SK-MEL-5 (cell line): ENCODE measurements at places on chromosomes 11 and 22.

GRCh38 chr11:114556135-114556534, 3.5 kb downstream of the NXPE1 start:
- no peak for DNase-seq

DNA sequence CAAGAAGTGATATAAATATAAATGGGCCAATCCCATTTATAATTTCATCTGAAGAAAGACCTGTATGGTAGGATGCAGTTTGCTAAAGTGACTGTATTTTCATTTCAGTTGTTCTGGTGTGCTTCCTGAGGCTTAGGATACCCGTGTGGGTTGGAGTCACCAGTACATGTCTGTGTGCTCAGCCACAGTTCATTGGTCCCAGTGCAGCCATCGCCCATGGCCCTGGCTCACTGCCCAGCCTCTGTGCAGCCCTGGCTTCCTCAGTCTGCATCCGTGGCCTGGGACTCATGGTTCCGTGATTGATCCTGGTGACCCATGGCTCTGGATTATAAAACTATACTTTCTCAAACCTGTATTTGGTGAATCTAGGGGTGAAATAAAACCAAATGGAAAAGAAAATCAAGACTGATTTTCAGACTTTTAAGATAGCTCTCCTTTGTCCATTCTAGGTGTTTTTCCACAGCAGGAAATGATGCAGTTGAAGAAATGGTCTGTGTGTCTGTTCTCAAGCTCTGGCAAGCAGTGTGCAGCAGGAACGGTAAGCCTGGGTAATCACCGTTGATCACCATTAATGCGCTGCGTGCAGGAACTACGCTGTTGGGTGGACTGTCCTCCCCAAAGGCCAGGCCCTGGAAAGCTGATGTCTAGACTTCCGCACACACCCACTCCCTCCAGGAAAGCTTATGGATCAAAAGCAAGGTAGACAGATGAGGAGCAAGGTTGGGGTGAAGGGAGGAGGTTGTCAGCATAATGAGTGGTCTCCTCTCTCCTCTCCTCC, 27.2 kb downstream of the TTC12 start:
- DNase-seq, result no peak

GRCh38 chr11:128625746-128626145, 38.4 kb upstream of the ETS1 start:
- no peak for DNase-seq

DNA sequence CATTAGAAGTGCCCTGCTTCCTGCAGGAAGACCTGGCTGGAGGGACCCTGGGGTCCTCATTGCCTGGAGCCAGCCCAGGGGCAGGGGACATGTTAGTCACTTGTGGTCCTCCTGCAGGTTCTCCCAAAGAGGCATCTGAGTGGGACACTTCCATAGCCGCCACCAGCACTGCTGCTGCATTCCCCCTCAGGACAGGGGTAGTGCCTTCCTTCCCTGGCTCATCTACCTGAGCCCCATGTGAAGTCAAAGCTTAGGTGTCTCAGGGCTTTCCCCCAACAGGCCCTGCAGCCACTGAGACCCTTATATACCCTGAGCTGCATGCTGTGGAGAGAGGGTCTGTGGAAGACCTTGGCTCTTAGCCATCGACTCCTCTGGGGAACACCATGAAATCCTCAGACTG, 45.0 kb upstream of the VPREB1 start:
- DNase-seq, result no peak

- DNase-seq, result no peak
These were observed 50.5 kb downstream of the RBX1 start for GRCh38 chr22:41001722-41002122.

DNA sequence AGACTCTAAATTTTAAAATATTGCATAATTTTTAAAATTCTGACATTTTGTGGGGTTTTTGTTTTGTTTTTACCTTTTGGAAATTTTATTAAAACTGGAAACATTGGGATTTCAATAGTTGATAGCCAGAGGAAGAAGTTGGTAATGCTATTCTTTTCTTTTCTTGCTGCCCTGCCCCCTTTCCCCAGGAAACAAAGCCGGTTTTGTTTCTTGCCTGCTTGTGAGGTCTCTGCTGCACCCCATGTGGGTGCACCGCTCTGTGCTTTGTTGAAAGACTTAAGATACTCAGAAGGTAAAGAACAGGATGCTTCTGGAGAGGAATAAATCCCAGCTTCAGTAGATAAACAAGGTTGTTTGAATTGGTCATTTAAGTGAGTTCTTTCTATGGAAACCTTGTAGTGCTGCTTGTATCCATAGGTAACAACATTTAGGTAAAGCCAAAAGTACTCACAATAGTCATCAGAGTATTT, 87.5 kb downstream of the YAP1 start:
- DNase-seq, result peak; percentile 86

- DNase-seq, result no peak
These were observed 14.1 kb upstream of the B3GNT6 start for GRCh38 chr11:77019976-77020595.

DNA sequence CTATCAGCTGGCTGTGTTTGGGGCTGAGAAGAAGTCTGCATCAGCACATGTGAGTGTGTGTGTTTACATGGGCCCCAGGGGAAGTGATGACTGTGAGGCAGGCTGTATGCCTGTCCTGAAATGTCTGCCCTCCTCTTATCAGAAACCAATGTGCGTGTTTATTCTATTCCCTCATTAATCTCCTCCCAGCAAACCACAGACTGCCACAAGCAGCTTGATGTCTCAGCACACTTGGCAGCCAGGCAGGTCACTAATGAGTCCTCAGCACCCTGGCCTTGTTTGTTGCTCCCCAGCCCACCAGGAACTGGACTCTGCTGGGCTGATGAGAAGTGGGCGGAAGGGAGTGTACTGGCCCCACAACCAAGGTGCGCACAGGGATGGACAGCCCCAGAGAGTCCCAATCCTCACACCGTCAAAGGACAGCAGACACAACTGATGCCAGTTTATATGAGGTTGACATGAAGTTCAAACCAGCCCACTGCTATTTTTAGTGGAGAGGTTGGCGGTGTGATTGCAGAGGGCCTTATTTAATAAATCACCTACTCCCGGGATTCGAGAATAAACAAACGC, 225.8 kb downstream of the ETS1 start:
- DNase-seq, result no peak

- DNase-seq, result no peak
These were observed 67.3 kb downstream of the RSF1 start for GRCh38 chr11:77753230-77753629.

DNA sequence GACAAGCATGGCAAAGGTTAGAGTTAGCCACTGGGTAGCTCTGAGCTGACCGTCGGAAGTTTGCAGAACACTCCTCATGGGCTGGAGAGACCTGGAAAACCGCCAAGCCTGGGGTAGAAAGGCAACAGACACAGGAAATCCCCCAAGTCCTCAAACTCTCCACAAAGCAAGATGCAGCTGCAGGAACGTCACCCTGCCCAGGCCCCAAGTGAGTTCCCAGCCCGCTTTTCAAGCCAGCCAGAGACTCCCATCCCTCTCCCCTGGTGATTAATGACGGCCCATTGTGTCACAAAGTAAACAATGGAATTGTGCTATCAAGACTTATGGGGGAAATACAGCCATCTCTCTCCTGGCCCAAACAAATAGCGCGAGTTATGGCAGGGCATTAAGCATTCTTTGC, 633.0 kb downstream of the TBC1D22A start:
- DNase-seq, result no peak

DNA sequence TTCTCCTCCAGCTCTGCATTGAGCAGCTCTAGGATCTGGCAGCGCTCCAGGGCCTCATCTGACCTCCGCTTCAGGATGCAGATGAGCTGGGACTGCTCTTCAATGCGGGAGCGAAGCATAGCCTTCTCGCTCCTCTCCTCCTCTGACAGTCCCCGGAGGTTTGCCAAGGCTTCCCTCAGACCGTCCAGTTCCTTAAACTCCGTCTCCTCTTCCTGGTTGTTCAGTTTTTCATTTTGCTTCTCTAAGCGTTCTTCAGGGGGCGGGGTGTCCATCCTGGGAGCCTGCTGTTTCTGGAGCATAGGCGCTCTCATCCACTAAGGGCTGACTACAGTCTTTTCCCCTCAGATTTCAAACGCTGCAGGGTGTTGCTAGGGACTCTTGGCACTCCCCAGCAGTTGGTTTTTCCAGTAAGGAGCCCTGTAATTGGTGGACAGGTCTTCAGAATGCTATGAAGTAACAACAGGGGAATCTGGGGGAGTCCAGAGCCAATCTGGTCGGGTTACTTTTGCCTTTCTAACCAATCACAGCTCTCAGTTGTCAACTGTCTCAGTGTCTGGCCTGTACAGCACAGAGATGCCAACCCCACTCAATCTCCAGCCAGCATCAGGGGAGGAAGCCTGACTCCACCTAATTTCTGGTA, at the start of gene CCDC89:
TSS of gene CCDC89 (minus strand) at position 376 of the 640 bp plus-strand sequence. CDS start at position 311, 65 bp downstream.
- peak; percentile 91 for DNase-seq

- DNase-seq, result peak; percentile 20
These were observed 2.5 kb downstream of the CHST1 start for GRCh38 chr11:45662665-45663485.

DNA sequence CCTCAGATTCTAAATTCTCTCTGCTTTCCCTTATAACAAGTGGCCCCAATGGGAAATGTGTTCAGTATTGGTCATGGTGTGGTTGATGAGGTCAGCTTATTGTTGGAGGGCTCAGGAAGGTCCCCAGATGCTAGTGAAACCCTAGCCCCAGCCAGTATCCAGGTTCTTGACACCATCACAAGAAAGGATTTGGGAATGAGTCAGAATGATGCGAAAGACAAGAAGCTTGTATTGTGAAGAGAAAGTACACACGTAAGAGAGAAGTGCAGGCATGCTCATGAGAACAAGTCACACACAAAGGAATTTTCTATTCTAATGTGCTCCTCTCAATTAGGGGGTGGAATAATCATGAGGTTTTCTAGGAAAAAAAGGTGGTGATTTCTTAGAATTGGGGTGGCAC, 34.9 kb upstream of the TRPC6 start:
- DNase-seq, result no peak

- no peak for DNase-seq
These were observed 31.8 kb downstream of the CAPN1 start for GRCh38 chr11:65213322-65214211.

DNA sequence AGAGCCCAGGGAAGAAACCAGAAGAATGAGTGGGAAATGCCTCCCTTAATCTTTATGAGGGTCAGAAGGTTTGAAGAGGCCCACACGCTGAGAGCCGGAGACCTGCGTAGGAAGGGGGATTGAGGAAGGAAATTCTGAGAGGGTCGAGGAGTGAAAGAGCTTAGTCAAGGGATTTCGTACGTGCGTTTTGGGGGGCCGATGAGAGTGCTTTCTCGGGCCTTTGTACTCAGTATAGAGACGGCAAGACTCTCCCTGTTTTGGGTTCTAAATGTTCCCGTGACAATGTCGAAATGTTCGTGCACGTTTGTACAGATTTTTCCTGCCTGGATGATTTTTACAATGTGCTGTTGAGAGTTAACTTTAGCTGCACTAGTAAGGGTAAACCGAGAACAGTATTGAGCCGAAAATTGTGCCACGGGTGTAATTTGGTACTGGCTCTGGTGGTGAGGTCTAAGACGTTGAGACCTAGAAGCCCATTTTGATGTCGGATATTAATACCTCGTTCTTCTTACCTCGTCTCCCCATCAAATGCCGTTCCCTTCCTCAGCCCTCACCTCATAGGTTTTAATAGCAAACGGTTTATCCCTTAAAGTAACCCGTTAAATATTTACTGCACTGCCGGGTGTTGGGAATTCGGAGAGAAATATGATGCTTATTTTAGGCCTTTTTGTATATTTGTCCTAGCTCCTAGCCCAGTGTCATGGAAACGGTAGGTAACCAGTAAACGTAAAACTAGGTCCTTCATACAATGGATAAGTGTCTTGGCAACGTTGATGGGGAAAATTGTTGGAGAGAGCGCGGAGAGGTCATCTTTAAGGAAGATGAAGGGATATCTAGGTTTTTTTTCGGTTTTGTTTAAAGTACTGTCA, 734 bp downstream of the C11orf58 start:
- peak; percentile 16 for DNase-seq

- DNase-seq, result no peak
These were observed 13.7 kb downstream of the RNF141 start for GRCh38 chr11:10526974-10527918.

DNA sequence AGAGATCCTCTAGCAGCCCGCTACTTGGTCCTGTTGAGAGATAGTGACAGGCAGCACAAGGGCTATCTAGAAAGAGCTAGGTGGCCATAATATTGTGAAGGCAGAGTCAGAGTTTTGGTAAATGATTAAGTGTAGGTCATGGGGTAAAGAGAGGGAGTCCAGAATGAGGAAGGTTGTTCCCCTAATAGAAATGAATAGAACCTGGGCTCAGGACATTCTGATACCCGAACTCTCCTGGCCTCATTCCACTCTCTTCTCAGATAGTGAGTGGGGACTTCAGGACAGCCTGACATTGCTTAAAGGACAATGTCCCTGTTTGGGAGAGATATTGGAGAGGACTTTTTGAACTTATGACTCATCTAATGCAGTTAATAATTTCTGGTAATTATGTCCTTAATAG, 20.6 kb downstream of the SLC5A1 start:
- no peak for DNase-seq

DNA sequence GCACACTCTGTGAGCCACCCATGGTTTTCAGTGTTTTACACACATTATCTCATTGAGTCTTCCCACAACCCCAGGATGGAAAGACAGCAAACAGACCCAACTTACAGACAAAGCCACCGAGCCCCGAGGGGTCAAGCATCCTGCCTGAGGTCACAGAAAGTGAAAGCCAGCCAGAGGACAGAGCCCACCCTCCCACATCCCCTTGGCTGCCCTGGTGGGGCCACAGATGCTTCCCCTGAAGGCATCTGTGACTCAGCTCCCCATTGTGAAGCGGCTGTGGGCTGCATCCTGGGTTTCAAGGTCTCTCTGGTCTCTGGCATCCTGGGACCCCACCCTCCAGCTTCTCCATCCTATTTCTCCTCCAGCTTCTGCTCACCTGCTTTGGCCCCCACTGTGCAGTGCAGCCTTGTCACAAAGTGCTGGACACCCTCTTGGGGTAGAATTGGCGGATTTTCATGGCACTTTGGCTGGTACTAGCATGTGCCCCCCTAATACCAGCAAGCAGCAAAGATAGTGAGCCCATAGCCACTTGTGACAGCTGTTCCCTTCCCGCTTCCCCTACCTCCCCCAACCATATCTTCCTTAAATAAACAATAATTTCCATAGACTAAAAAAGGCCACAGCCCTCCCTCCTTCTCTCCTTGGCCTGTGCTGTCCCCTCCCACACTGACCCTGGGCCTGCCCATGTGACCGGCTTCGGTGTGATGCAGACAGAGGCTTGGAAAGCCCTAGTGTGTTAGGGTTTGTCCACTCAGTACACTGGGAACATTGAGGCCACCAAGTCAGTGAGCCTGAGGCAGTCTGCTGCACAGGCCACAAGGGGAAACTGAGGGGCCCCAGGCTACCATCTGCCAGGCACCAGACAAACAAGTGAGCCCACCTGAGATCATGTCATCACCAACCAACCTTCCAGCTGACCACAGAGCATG, 53.9 kb upstream of the SHISAL1 start:
- no peak for DNase-seq

- peak; percentile 99 for DNase-seq
These were observed 4.9 kb downstream of the LTO1 start for GRCh38 chr11:69670158-69670845.

GRCh38 chr22:46361826-46362202, 26.3 kb downstream of the TRMU start:
- no peak for DNase-seq

GRCh38 chr22:37090920-37091695, 18.4 kb downstream of the TMPRSS6 start:
- DNase-seq, result no peak
